ENCODE measurements at places on chromosomes 16 and 17. TPM values are rescaled to one million over a fixed set of nuclear protein-coding genes. Genes with fewer than 3 reads are reported as not detected.

DNA sequence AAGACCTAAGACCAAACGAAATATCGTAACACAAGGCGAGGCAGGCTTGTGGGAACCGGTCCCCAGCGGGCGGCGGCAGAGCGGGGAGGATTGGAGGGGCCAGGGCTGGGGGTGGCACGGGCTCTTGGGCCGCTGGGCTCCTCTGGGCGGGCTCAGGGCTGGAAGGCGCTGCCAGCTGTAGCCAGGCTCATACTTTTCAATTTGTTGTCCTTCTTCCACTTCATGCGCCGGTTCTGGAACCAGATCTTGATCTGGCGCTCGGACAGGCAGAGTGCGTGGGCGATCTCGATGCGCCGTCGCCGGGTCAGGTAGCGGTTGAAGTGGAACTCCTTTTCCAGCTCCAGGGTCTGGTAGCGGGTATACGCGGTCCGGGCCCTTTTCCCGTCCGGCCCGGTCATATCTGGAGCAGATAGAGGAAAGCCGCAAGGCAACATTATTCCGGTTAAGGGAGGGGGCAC, 1.5 kb downstream of the HOXB5 start:
- H3K4me3 ChIP-seq: no peak overlapping the region
- H3K27ac ChIP-seq: no peak overlapping the region

DNA sequence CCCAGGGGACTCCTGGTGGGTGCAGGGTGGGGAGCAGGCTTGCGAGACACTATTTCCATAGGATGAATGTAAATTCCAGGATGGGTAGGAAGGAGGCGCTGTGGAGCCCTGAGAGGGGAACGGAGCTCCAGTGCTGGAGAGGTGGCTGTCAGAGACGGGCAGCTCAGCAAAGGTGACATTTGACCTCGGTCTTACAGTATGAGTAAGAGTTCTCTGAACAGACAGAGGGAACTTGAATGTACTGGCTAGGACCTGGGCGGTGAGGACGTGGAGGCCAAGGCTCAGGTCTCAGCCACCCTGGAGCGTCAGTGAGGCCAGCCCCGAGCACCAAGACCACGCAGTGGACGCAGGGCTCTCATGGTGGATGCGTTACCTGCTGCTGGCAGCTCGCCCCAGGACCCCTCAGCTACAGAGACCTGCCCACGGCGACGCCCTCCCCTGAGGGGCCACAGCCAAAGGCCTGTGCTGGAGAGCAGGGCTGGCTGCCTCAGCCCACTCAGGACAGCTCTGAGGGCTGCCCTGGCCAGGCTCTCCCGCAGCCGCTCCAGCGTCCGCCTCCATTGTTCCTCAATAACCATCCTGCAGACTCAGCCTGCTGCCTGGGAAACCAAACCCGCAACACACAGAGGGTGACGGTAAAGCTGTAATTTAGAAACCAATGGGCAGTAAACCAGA, 65.9 kb upstream of the TNRC6C start:
- H3K27me3 ChIP-seq: peaks cover 18% of the 10 kb centered on the region
- H3K4me1 ChIP-seq: peaks cover 12% of the 10 kb centered on the region
- no peaks in the 10 kb centered on the region for H3K36me3 ChIP-seq
- H3K27ac ChIP-seq: no peak overlapping the region
- DNase-seq: peak; percentile 74

DNA sequence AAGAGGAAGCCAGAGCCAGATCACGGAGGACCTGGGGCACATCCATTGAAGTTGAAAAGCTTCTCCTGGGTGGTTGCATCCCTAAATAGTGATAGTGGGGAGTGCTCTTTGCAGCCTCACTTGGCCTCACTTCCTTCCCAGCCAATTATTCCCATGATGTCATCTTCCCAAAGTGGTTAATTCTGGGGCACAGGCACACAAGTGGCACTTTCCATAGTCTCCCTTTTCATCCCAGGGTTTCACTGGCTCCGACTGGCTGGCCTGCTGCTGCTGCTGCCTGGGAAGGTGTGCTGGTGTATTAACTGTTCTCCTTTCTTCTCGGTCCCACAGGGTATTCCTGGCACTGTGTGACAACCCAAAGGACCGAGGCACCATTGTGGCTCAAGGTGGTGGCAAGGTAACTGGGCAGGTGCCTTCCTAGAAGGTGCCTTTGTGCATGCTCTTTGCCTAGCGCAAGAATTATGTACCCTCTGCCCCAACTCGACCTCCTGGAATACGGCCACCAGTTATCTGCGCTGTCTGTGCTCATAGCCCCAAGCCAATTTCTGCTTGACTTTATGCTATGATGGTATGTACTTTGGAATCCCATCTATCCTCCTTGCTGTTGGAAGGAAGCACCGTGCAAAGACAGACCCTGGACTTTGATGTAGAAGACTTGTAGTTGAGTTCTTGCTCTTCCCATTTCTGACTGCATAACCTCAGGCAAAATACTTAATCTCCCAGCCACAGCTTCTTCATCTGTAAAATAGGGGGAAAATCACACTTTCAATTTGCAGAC, 18.4 kb downstream of the SLC35G3 start:
- no peaks in the 10 kb centered on the region for H3K36me3 ChIP-seq
- H3K4me3 ChIP-seq: no peak overlapping the region
- no peaks in the 10 kb centered on the region for H3K4me1 ChIP-seq
- no peak overlapping the region for H3K27ac ChIP-seq

KRTAP3-2 gene
- not detected for total RNA-seq

CHST6 gene
- total RNA-seq: 0.09 TPM
